ENCODE measurements at places on chromosomes 2 and 18. TPM values are rescaled to one million over a fixed set of nuclear protein-coding genes. Genes with fewer than 3 reads are reported as not detected.

NAT8 gene
- not detected for total RNA-seq

PROM2 gene
- total RNA-seq, result 1.4 TPM

CMPK2 gene
- 0.80 TPM for total RNA-seq

MEP1B gene
- total RNA-seq, result 0.28 TPM

- peaks cover 10% of the 10 kb centered on the region for H3K36me3 ChIP-seq
- no peak overlapping the region for H3K4me3 ChIP-seq
- no peaks in the 10 kb centered on the region for H3K27me3 ChIP-seq
- peak overlapping the region; percentile 9 for H3K27ac ChIP-seq
- H3K4me1 ChIP-seq, result peaks cover 16% of the 10 kb centered on the region
Measured at GRCh38 chr2:173216668-173217067, 138.0 kb upstream of the CDCA7 start.

CHST9 gene
- 0.05 TPM for total RNA-seq

DNA sequence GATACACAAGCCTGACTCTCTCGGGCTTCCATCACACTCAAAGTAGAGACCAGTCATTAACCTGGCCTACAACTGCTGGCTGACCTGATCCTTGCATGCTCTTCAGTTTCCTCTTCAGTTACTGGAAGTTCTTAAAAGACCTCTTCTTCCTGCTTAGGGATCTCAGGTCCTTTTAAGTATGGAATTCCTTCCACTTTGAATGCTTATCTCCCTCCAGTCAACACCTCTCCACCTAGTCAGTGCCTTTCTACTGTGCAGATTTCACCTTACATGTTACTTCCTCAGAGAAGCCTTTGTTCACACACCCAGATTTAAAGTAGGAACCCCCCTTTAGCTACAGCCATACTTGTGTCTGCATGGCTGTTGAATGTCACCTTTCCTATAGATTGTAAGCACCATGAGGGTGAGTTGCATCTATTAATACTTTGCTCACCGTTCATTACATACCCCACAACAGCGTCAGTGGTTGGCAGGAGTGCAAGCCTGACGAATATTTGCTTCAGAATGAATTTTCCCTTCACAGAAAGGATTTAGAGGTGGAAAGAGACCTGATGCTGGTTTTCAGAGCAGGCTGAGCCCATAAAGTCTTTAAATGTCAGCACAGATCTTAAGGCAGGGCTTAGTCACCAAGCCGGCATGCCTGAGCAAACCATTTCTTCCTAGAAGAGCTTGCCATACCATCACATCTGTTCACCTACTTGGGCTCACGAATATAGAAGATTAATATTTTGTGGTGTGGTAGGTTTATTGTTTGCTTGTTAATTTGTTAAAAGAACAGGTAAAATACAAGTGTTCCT is 90.1 kb downstream of the ACVR1 start:
- no peaks in the 10 kb centered on the region for H3K36me3 ChIP-seq
- H3K27me3 ChIP-seq, result no peaks in the 10 kb centered on the region
- H3K4me3 ChIP-seq, result no peak overlapping the region
- H3K4me1 ChIP-seq, result peaks cover 11% of the 10 kb centered on the region
- H3K27ac ChIP-seq, result no peak overlapping the region

GRCh38 chr2:55092439-55092838 is 42.2 kb upstream of the RTN4 start:
- DNase-seq, result no peak
- no peak overlapping the region for H3K27ac ChIP-seq
- H3K4me3 ChIP-seq, result no peak overlapping the region
- H3K36me3 ChIP-seq, result no peaks in the 10 kb centered on the region
- peaks cover 3% of the 10 kb centered on the region for H3K4me1 ChIP-seq

FEZ2 gene
- 51.1 TPM for total RNA-seq
